ENCODE measurements at places on chromosomes 16 and 17.

DNA sequence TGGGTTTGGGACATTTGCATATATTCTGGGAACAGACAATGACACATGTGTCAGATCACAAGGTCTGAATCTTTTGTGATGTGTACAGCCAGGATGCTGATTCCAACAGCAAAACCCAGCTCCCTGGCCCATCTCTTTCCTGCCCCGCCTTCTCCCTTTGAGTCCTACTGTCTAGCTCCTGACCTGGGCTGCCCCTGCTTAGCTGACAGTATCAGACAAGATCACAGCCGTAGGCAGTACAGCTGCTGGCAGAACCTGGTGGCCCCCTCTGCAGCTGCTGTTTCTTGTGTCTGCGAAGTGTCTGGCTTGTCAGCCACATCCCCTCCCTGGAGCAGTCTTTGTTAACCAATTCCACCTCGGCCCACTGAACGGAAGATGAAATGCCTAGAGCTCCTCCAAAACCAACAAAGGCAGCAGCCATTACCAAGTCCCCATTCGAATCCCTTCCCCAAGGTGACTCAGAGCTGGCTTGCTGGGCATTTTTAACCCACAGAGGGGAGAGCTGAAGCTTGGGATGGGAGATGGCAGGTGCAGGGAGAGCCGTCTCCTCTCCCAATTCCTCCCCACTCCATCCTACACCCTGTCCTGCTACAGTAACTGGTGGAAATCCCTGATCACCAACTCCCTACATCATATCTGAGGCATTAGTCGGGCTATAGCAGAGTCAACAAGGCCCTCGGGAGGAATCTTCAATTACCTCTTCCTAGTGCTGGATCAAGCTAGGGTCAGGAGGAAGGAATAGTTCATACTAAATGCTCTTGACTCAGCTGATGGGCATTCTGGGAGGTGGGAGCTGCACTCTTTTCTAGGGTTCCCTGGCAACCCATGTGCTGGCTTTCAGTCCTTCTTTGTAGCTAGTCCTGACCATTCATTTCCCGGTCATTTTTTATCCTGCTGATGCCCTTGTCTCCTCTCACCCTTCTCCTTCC, 5.8 kb downstream of the PIPOX start:
- no peak for DNase-seq

- DNase-seq = no peak
Measured at GRCh38 chr16:2238150-2238837, 2.0 kb downstream of the DNASE1L2 start.

GRCh38 chr17:75403131-75403530, 2.3 kb downstream of the GRB2 start:
- DNase-seq = no peak

DNA sequence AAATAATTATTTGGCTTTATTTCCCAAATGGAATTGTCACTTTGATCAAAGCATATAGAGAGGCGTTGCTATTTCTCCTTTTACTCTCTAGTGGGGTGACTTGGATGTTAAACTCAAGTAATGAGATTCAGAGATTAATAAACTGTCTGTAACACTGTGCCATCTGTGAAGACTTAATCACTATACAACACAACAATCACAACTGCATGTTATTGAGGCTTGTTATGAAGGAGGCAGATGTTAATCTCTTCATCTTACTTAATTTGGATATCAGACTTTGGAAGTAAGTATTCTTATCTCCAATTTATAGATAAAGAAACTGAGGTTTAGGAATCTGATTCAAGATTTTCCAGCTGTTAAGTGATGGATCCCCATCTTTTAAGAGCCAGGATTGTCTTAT, 132.5 kb downstream of the CNTNAP4 start:
- no peak for DNase-seq

DNA sequence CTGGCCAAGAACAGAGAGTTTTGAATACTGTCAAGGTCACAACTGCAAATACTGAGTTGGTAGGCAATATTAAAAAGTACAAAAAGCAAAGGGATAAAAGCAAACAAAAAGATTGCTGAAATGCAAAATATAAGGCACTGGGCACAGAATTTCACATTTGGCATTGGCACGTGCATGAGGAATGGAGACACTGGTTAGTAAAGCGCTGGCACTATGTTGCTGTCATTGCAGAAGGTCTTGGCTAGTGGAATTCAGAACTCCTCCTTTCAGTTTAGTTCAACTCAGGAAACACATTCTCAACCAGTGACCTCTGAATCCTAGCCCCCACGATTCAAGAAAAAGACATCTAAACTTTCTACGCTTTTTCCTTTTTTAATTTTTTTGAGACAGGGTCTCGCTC, 111.8 kb upstream of the PSMD7 start:
- DNase-seq = no peak

- no peak for DNase-seq
Measured at GRCh38 chr17:73112246-73112645, 19.8 kb upstream of the SLC39A11 start.

GRCh38 chr17:68670967-68671693, 70.0 kb upstream of the FAM20A start:
- no peak for DNase-seq

GRCh38 chr16:29720703-29721102, 25.1 kb downstream of the C16orf54 start:
- no peak for DNase-seq

- no peak for DNase-seq
Measured at GRCh38 chr17:59428916-59429485, 97.5 kb downstream of the YPEL2 start.

DNA sequence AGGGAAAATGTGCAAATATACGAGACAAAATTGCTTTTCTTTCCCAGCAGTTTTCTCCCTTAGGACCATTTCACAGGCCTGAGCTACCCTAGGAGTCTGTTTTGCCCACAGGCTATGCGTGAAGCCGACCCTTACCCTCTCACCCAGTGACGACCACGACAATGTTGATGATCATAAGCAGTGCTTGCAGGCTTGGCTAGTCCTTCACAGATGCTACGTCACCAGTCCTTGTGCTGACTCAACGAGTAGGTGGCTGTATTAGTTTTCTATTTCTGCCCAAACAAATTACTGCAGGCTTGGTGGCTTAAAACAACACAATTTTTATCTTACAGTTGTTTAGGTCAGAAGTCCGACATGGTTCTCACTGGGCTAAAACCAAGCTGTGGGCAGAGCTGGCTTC, 574.6 kb upstream of the HSBP1 start:
- no peak for DNase-seq

GRCh38 chr16:30775392-30776188, 11.4 kb downstream of the ZNF629 start:
- DNase-seq = peak; percentile 46

GRCh38 chr16:52948946-52949345, 103.8 kb downstream of the CHD9NB start:
- DNase-seq = no peak

GRCh38 chr17:32503251-32504165, 16.7 kb downstream of the CDK5R1 start:
- peak; percentile 72 for DNase-seq

DNA sequence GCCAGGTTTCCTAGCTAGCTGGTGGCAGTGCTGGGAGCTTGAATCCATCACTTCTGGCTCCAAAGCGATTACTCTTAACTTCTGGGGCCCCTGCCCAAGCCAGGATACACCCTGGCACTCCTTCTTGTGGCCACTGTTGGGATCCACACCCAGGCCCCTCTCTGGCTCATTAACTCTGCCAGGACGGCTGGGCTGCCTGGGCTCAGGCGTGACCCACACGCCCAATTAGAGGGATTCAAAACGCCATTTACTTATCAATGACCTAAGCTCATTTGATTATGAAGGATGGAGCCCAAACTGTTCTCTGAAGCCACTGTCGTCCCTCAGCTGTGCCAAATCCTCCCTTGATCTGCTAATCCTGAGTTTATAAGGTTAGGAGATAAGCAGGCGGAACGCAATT, 79.7 kb upstream of the BRD7 start:
- no peak for DNase-seq

DNA sequence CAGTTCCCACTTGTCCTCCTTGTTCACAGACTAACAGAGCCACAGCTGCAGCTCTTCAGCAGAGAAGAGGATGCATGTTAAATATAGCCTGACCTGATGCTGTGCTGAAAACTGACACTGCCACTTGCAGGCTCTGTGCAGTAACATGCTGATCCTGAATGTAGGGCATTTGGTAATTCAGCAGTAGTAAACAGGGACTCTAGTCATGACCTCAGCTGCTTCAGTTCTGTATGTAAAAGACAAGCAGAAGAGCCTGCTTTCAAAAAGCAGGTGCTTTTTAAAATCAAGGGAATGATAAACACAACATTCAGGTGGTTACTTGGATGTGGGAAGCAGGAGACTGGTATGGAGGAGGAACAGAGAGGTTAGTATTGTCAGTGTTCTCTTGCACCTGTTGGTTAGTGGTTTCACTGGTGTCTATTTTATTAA, 33.8 kb downstream of the ESRP2 start:
- DNase-seq = no peak

- DNase-seq = no peak
Measured at GRCh38 chr17:69457603-69458002, 43.1 kb downstream of the MAP2K6 start.

- DNase-seq = no peak
Measured at GRCh38 chr16:86824751-86825296, 246.5 kb downstream of the FOXL1 start.

- DNase-seq = no peak
Measured at GRCh38 chr16:10009684-10010083, 172.5 kb downstream of the GRIN2A start.

- no peak for DNase-seq
Measured at GRCh38 chr16:87098361-87098760, 218.8 kb downstream of the C16orf95 start.

- no peak for DNase-seq
Measured at GRCh38 chr17:28526381-28526780, 20.2 kb downstream of the FOXN1 start.

- no peak for DNase-seq
Measured at GRCh38 chr17:81049973-81050551, 15.1 kb downstream of the BAIAP2 start.

DNA sequence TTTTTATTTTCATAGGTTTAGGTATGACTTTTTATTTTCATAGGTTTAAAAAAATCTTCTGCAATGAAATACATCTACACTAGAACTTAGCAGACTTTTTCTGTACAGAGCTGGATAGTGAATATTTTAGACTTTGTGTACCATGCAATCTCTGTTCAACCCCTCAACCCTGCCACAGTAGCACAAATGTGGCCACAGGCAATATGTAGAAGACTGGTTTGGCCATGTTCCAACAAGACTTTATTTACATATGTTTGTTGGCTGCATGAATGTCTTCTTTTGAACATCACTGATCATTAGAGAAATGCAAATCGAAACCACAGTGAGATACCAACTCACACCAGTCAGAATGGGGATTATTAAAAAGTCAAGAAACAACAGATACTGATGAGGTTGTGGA, 229.2 kb downstream of the SHISA9 start:
- DNase-seq = no peak

DNA sequence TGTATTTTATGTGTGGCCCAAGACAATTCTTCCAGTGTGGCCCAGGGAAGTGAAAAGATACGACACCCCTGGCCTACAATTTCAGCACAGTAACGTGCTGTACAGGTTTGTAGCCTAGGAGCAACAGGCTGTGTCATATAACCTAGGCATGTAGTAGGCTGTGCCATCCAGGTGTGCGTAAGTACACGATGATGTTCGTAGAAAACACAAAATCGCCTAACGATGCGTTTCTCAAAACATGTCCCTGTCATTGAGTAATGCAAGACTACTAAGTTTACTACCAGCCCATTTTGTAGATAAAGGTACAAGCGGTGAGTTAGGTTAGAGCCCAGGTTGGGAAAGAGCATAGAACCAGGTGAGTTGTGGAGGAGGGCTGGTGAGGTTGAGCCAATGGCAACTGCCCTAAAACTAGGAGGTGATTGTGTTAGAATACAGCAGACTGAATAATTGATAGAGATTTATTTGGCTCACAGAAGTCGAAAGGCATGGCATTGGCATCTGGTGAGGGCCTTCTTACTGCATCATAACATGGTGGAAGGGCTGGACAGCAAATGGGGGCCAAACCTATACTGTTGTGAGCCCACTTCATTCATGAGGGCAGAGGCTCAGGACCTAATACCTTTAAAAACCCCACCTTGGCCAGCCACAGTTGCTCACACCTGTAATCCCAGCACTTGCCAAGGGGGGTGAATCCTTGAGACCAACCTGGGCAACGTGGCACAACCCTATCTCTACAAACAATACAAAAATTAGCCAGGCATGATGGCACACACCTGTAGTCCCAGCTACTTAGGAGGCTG, 4.2 kb downstream of the EIF1 start:
- DNase-seq = no peak

DNA sequence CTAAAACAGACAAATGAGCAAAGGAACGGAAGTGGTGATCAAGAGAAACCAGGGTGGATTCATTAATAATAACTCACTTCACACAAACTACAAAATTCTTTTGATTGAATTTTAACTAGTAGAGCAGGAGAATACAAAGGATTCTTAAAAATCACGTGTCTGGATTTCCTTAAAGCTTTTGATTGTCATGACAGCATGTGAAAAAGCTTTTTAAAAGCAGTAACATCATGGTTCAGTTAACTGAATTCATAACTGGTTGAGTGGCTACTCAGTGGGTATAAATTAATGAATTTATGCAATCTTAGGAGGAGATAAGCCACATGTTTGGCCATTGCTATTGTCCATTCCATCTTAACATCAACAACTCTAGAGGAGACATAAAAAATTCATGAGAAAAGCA, 333.2 kb downstream of the SLC39A11 start:
- DNase-seq = no peak

- peak; percentile 89 for DNase-seq
Measured at GRCh38 chr16:88455610-88456355, 2.7 kb downstream of the ZFPM1 start.

DNA sequence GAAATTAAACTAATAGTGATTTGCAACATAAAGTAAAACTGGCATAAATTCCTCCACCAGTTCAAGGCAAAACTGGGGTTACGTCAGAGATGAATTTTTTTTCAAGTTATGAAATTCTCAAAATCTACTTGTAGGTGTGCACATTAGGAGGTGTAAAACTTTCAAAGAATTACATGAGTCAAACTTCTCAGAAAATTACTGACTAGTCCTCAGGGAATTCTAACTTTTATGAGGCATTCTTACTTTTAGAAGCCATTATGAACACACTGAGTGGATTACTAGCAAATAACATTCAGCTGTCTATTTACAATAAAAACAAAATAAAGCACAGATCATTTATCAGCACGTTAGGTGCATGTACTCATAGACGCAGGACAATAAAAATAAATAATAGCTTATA, 348.7 kb downstream of the CDH11 start:
- no peak for DNase-seq

DNA sequence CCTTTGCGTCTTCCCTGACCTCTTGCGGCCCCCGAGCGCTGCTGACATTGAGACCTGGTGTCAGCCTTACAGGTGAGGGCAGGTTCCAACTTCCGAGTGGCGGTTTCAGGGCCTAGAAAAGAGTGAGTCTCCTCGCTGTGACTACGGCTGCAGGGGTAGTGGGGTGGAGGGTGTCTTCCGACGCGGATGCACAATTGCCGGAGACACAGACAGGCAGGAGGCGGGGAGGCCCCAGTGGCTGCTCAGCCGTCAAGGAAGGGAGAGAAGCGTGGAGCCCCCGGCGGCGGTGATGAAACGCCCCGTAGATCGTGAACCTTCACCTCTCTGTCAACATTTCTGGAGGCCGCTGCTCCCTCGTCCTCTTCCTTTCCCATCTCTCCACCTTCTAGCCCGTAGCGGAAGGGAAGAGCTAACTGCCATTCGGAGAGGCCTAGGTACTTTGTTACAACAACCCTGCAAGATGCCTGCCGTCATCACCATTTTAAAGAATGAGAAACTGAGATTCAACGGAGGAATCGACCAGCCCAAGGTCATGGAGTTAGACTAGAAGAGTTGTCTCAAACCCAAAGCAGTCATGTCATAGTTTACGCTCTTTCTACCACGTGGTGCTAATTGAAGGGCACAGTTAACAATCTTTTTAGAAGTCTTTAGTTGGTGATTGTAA, 485 bp downstream of the DNAJA3 start:
- peak; percentile 67 for DNase-seq

GRCh38 chr16:89722392-89723278, 1.3 kb downstream of the ZNF276 start:
- peak; percentile 73 for DNase-seq

Measured in T-cell (primary cell).